ENCODE measurements at places on chromosomes 4 and X.

DNA sequence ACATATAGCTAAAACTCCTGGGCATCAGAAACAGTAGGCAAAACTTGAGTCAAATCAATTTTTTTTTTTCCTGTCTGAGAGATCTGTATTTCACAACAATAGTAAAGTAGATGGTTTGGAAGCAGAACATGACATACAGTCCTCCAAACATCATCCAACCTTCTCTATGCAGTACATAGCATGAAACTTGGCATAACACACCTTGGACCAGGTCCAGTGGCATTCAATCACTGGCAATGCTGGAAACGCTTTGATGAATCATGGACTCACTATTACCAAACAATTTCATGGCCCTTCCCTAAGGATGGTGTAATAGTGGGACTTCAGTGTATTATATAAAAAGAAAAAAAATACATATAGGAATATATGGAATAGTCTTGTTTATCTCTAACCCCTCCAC, 154.6 kb downstream of the FMR1NB start:
- DNase-seq = no peak

DNA sequence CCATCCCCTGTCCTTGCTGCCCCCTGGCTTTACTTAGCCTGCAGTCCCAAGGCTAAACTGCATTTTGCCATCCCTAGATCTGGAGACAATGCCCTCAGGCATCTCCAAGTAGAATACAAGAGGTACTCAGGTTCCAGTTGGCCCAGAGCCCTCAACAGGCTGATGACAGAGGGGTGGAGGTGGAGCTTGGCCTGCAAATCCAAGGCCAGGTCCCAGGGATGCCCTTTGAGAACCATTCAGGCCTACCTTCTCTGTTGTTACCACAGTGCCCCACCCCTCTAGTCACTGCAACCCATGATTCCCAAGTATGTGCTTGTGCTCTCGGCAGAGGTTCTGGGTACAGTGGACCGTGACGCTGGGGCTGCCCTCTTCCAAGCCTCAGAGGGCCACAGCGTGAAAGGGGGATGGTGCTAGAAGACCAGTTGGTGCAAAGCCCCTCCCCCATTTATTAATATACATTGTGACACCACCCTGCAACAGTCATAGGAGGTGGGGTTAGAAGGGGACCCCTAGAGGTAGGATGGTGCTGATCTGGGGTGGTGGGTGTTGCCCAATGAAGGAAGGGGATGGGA, 6.4 kb upstream of the UBA1 start:
- DNase-seq = no peak

DNA sequence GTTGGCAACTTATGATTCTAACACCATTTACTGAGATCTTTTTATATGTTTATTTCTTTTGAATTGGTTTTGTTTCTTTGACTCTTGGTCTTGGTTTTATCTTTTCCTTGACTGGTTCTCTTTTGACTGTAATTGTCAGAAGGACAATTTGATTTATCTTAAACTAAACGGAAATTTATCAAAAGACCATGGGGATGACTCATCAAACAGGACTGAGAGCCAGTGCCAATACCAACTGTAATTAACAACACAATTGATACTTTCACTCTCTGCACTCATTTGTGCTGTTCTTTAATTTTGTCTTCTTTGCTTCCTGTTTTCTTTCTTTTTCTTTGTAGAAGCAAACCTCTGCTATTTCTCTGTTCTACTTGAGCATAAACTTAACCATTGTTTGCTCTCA, 776.8 kb downstream of the CCSER1 start:
- no peak for DNase-seq

- no peak for DNase-seq
Observed at GRCh38 chr4:155085843-155086530, 122.4 kb upstream of the NPY2R start.

- no peak for DNase-seq
Observed at GRCh38 chrX:95919605-95920004, 765.0 kb upstream of the DIAPH2 start.

GRCh38 chrX:40415675-40416074, 165.1 kb upstream of the ATP6AP2 start:
- no peak for DNase-seq

DNA sequence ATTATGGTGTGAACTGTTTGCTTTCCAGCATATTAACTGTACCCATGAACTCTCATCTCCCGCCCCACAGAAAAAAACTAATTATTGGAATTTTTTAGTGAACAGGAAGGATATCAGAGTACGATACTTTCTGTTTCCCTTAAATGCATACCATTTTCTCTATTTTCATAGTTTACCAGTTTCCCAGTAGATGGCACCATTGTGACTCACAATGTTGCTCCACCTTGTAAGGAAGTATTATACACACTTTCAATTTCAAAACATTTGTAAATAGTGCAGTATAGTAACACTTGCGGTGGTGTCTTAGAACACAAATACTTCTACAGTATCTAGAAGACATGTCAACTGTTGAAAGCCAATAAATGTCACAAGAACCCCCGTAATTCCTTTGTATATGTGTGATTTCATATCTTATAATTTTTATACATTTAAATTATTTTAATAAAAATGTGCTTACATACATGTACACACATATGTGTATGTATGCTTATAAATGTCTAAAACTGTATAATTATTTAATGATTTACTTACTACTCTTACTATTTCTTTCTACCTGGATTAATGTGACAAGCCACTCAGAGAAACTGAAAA, 167.3 kb downstream of the SLIT2 start:
- DNase-seq = no peak

GRCh38 chrX:19964017-19964710, 26.7 kb downstream of the BCLAF3 start:
- DNase-seq = no peak

- DNase-seq = no peak
Observed at GRCh38 chrX:106050054-106050453, 11.5 kb upstream of the SERPINA7 start.

GRCh38 chrX:24465532-24465865, 413 bp downstream of the PDK3 start:
- no peak for DNase-seq

DNA sequence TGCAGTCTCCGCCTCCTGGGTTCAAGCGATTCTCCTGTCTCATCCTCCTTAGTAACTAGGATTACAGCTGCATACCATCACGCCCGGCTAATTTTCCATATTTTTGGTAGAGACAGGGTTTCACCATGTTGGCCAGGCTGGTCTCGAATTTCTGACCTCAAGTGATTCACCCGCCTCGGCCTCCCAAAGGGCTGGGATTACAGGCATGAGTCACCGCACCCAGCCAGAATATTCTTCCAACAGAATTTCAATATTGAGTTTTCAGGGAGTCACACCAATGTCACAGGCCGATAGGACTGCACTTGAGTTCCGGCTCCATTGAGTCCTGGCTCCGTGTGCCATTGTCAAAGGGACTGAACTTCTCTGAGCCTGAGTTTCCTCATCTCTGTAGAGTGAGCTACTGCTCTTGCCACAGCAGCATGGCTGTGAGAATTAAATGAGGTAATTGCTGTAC, 82.9 kb downstream of the CLCN4 start:
- peak; percentile 40 for DNase-seq

DNA sequence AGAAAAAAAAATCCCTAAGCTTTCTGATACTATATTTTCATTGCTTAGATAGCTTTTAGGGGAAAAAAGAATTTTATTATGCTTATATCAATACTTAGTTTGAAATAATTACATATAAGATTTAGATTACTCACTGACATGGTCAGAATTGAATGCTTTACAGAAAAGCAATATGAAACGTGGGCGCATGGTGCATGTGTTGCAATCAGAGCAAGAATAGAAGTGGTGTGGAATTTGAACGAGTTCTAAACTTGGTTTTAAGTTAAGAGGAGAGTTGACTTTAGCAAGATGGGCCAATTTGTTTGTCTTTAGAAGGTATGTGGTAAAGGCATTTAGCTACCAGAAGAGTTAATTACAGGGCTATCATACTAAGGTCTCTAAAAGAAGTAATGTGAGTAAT, 21.4 kb downstream of the OCRL start:
- no peak for DNase-seq

GRCh38 chr4:123017636-123018395, 95.4 kb upstream of the NUDT6 start:
- DNase-seq = no peak

DNA sequence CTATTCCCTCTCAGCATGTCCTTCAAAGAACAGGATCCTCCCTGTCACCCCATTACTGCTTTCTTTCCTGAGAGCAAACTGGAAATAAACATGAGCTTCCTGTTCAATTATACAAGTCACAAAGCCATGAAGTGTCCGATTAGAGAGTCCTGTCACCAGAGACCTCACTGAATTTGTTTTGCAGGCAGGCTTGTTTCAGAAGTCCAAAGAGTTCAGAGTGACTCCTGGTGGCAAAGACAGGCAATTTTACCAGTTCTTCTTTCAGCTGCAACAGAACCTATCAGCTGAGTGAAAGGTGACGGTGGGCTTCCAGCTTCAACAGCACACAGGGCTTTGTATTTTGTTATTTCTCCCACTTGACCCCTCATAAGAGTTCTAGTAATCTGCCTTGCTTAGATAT, 6.4 kb downstream of the ELK1 start:
- no peak for DNase-seq

DNA sequence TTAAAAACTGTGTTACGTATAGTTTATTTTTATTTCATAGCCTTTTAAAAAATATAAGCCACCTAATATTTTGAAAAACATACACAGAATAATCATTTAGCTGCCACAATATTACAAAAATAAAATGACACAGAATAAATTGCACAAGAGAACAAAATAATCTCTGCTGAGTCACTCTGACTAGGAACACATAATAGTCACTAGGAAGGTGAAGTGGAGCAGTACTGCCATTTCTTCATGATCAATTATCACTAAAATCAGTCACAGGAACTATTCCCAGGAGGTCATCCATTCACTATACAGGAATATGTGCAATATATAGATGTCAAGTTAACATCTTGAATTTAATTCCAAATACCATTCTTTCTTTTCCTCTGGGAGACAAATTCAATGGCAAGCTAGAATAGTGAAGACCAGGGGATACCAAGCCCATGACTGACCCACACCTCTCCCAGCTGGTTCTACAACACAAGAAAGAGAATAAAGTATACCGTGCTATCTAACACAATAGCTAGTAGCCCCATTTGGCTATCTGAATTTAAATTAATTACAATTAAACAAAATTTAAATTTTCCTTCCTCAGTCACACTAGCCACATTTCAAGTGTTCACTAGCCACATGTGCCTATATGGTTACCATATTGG, 5.9 kb downstream of the SMIM43 start:
- DNase-seq = no peak

- no peak for DNase-seq
Observed at GRCh38 chrX:15143825-15144121, 126.1 kb downstream of the ASB9 start.

GRCh38 chr4:157983300-157983699, 189.5 kb downstream of the GASK1B start:
- no peak for DNase-seq

- no peak for DNase-seq
Observed at GRCh38 chr4:155946486-155946885, 7.2 kb downstream of the CTSO start.

DNA sequence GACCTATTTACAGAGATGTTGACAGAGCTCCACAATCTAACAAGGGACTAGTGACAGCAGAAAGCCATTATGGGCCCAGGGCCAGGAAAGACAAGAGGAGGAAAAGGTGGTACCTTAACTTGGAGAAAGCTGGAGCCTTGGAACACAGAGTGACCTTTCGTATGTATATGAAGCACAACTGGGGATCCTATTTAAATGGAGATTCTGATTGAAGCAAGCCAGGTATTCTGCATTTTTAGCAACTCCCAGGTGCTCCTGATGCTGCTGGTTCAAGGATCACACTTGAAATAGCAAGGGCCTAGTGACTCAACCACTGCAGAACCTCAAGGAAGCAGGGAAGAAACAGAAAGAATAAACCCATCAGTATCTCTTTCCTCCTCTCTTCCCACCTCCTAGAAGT, 99.4 kb downstream of the TMEM47 start:
- DNase-seq = no peak

DNA sequence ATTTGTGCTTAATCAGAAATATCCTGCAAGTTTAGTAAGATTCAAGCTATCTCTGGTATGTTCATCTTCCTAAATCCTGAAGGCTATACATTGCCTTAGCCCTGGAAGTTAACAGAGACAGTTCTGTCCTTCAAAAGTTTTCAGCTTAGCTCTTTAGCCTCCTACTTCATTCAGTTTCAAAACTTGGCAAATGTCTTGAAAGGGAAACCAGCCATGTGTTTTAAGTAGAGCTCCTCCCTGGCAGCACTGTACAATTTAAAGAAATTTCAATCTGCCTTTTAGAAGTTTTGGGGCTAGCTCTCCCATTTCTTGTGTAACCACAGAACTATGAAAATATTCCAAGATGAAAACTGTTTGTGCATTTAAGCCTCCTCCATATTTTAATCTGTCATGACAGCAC, 47.0 kb downstream of the FANCB start:
- DNase-seq = no peak

DNA sequence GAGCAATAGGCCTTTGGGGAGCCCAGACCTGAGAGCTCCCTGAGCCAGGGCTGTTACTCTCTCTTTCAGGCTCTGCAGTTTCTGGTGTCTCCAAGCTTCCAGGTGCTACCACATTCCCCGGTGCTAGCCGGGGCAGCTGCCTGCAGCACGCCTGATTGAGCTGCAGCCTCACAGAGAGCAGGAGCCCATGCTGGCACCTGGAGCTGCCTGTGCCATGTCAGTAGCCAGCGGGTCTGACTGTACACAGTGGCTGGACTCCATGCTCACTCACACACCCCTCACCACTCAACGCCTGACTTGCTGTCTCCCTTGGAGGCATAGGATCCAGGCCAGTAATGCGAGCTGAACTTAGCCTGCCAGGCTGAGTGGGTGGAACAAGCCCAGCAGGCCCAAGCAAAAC, 800.4 kb upstream of the AGA start:
- DNase-seq = no peak

GRCh38 chr4:14856062-14856933, 146.0 kb upstream of the CPEB2 start:
- DNase-seq = no peak

- DNase-seq = no peak
Observed at GRCh38 chr4:107187091-107187490, 151.0 kb upstream of the DKK2 start.

DNA sequence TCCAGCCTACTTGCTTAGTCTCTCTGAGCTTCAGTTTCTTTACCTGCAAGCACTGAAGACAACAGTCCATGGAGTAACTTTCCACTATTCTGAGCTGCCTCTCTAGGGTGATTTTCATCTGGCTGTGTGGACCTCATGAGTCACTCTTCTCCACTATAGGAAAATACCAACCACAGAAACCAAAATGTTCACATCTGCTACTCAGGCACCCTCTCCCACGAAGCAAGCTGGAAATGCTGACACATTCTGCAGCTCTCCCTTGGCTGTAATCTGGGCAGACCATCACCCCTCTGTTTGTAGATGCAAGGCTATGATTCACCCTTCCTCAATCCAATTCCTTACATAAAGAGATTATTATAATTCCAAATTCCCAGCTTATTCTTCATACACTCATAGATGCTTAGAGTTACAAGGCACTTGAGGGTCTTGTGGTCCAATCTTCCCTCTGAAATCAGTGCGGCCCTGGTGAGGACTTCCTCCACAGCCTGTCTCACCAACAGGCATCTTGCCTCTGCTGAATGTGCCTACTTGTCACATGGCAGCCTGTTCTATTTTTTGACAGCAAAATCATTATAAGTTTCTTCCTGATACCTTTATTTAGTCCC, 97.0 kb upstream of the LNX1 start:
- no peak for DNase-seq

Data from Right ventricle myocardium superior (tissue), 1 donor.